NCI-H446 treated with DMSO at 0.1 percent for 48 hours (cell line): ENCODE measurements at places on chromosomes 3 and 15.

DNA sequence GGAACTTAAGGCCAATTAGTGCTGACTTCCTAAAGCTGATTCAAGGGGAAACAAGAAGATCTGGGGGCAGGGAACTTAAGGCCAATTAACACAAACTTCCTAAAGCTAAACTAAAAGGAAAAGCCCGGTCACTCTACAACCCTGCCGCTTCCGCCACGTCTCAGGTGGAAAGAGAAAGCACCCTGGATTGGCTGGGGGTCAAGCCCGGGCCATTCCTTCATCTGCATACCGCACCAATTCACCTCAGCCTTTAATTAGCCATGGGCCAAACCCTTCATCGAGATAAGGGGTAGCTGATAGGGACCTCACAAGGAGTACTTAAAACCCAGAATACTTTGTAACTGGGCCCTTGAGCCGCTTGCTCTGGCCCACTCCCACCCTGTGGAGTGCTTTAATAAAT lies 14.4 kb downstream of the TMPRSS7 start:
- DNase-seq, result no peak

DNA sequence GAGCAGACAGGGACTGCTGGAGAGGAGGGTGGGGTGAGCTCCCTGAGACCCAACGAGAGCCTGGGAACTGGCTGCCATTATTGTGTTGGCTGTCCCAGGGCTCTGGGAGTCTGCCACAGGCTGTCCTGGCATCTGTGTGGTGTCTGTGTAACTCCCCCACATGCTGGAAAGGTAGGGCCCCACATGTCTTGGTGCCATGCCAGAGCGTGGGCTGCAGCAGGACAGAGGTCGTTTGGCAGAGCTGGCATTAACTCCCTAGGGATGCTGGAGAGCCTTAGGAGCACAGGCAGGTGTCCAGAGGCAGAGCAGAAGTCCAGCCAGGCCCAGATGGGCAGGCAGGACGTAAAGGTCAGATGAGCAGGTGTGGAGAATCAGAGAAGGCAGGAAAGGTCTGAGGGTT lies 9.7 kb downstream of the TIMP4 start:
- DNase-seq, result no peak

- DNase-seq, result no peak
Observed at GRCh38 chr3:30597131-30597768, 9.2 kb upstream of the TGFBR2 start.

GRCh38 chr3:14428087-14429033 lies 26.0 kb downstream of the SLC6A6 start:
- no peak for DNase-seq

GRCh38 chr15:94127006-94127405 lies 104.4 kb upstream of the MCTP2 start:
- no peak for DNase-seq

DNA sequence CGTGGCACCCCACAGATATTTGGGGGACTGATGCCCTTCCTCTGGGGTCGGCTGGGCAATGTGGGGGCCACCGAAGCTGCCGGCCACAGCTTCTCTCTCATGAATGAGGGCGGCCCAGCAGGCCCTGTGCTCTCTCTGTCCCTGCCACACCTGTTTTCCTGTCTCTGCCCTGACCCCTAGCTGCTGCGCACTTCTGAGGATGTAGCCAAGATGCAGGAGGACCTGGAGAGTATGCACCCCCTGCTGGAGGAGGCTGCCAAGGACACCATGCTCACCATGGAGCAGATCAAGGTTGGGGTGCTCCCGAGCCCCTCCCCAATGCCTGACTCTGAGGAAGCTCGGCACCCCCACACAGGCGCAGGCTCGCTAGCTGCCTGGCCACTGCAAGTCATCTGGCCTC lies 59.7 kb downstream of the SEMA3G start:
- no peak for DNase-seq

DNA sequence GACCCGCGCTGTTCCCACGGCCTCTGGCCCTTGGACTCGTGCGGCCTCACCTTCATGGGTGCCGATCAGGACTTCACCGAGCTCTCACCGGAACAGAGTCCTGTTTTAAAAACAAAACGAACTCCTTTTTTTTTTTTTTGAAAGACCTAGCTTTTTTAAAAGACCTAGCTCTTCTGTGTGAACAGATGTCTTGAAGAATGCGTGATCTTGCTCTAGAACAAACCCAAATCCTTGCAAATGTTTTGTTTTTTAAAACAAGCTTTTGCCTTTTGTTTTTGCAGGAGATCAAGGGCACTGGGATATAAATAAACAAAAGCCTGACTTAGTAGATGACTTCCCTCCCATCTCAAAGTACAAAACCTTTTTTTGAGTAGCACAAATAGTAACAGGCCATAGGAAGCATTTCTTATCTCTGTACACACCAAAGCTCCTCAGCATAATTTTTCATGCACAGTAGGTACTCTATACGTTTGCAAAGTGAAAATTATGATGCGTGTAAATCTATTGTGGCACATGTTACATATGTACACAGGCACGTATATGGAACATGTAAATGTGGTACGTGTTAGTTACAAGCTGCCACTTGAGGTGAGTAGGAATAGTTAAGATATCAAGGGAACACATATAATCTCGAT lies 1.1 kb upstream of the MSL2 start:
- DNase-seq, result no peak

- DNase-seq, result no peak
Observed at GRCh38 chr3:100002599-100003350, 111.5 kb downstream of the FILIP1L start.

- no peak for DNase-seq
Observed at GRCh38 chr3:106227068-106227467, 358.3 kb upstream of the CBLB start.

DNA sequence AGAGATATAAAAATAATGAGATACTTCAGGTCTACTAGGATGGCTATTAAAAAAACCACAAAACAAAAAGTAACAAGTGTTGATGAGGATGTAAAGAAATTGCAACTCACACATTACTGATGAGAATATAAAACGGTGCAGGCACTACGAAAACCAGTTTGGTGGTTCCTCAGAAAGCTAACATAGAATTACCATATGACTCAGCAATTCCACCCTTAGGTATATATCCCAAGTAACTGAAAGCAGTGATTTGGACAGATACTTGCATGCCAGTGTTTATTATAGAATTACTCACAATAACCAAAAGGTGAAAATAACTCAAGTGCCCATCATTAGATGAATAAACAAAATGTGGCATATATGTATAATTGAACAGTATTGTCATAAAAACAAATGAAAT lies 87.5 kb upstream of the MELTF start:
- DNase-seq, result no peak

DNA sequence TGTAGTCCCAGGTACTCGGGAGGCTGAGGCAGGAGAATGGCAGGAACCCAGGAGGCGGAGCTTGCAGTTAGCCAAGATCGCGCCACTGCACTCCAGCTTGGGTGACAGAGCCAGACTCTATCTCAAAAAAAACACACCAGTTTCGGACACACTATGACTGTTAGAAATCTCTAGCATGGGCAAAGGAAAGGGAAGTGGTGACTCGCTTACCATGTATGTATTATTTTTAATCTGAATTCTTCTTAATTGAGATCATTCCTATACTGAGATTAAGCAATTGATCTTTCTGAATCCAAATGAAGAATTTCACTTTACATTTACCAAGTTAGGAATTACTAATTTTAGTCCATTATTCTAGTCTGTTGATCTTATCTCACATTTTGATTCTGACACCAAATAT lies 459.2 kb upstream of the ALCAM start:
- no peak for DNase-seq

DNA sequence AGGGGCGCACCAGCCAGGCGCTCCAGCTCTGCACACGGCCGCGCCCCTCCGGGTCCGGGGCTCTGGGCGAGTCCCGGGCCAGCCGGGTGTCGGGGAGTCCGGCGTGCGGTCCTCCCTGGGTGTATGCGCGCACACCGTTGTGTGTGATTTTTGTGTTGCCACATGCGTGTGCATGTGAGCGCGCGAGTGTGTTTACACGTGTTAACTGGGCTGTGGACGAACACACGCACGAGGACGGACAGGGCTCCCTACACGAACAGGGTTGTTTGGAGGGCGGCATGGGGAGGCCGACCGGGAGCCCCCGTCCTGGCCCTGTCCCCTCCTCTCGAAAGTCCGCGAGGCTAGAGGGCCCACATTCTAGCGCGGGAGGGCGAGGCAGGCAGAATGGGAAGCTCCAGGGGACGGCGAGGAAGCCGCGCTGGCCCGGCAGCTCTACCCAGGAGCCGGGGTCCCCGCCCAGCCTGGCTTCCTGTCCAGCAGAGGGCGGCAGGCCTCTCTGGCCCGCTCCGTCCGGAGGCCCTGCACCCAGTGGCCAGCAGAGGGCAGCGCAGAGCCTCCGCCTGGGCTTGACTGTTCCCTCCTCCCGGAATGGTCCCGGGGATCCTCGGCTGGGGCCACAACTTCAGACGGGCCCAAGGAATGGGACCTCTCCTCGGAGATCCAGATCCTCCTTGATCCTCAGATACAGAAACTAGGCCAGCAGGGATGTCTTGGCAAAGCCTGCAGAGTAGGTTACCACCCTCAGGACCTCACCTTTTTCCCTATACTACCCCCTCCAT lies 611 bp upstream of the LINGO1 start:
- DNase-seq, result peak; percentile 24

- no peak for DNase-seq
Observed at GRCh38 chr3:134809427-134810051, 14.5 kb downstream of the EPHB1 start.

DNA sequence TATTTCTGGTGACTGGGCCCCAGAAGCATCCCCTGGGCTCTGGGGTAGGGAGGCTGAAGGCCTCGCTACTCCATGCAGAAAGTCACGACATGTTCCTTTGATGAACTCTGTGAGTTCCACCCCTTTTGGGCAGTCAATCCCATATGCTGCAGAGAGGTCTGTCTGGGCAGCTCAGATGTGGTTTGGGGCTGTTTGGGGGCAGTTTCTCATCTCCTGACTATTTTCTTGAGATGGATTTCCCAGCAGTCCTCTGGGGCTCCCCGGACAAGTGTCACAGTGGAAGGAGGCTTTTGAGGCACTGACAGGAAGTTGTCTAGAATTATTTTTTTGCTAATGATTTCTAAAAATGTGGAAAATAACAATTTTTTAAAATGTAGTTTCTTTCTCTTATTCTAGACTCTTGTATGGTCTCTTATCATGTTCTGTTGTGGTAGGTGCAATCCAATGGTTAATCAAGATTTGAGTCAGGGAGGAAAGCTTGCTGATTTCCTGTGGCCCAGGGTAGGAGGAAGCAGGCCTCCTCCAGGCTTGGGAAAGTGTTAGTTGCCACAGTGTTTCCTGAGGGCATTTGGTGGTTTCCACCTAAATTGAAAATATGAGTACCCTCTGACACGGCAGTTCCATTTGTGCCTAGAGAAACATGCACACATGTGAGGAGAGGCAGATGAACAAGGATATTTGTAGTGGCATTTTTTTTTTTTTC lies 19.9 kb upstream of the TATDN2 start:
- DNase-seq, result no peak

DNA sequence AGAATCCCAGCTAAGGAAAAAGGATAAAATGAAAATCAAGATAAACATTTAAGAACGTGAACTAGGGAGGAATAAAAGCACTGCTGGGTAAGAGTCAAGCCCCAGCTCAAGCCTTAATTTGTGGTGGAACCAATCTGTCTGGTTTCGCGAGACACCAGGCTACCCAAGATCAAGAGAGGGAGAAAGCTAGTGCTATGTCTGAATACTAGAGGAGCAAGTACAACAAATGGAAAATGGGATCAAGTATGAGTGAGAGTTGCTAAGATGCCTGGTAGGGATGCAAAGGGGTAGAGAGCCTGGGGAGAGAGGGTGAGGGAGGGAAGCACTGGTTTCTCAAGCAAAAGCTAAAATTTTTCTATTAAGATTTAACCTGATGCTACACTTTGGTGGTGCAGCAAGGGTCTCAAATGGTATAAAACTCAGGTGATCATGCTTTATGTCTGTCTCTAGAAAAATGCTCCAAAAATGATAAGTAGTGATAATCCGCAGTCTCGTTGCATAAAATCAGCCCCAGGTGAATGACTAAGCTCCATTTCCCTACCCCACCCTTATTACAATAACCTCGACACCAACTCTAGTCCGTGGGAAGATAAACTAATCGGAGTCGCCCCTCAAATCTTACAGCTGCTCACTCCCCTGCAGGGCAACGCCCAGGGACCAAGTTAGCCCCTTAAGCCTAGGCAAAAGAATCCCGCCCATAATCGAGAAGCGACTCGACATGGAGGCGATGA lies 1.7 kb upstream of the SETD5 start:
- DNase-seq, result no peak

DNA sequence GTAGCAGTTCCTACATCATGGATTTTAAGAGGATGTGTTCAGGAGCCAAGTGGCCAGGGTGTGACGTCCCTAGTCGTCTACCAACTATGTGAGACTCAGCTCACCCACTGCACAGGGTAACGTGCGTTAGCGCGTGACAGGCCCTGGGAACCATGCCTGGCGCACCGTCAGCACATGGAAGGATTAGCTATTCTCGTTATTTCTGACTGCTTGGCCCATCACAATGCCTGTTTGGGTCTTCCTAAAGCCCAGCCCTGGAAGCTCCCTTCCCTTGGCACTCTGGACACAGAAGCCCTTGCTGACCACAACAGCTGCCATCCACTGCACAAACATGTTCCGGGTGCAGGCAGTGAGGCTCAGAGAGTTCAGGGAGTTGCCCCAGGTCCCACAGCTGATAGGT lies 91.0 kb upstream of the RPL32 start:
- no peak for DNase-seq

- no peak for DNase-seq
Observed at GRCh38 chr3:53566461-53567145, 72.2 kb downstream of the CACNA1D start.

DNA sequence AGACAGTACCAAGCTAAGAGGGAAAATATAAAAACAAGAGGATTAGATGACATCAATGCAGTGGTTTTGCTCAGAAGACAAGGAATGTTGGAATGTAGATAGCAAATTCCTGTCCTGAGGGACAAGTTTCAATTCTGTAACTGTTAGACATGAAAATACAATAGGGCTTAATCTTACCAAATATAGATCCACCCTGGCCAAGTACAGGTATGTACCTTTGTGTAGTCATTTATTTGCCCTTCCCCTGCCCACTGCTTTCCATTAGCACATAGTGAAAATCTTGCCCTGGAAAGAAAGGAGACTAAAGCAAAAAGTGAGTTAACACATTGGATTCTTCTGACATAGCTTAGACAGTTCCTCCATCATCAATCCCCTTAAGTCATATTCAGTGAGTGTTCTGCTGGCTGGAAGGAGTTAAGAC lies 389.0 kb upstream of the THBS1 start:
- no peak for DNase-seq

- DNase-seq, result no peak
Observed at GRCh38 chr15:50857763-50858162, 50.7 kb upstream of the AP4E1 start.

DNA sequence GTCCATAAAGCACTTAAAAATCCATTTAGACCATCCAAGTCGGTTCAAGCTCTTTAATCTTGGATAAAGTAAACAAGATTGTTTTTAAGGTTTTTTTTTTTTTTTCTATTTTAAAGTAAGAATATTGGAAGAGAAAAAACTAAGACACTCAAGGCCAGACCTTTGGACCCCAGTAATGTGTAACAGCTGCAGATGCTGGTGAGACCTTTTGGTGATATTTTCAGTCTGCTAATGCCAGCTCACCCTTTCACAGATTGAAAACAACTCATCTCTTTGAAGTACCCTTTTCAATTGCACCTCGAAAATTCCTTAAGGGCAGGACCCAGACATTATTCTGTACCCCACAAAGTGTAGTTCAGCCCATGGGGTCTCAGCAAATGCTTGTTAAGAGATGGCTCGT lies 260.7 kb upstream of the CTNNB1 start:
- DNase-seq, result no peak
